CD4-positive, alpha-beta T cell (primary cell): ENCODE measurements at places on chromosomes 4 and X.

DNA sequence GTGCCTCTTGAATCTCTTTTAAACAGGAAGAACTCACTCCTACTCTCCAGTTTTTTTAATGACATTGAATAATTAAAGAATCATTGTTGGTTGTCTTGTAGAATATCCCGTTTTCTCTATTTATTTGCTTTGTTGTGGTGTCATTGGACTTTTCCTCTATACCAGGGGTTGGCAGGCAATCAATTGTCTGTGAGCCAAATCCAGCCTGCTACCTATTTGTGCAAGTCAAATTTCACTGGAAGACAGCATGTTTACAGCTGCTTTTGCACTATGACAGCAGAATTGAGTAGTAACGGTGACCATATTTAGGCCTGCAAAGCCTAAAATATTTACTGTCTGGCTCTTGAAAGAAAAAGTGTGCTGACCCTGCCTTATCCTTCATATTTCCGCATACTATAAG, 34.8 kb downstream of the POLA1 start:
- DNase-seq = no peak

- no peak for DNase-seq
These were observed 211.3 kb downstream of the ARHGAP10 start for GRCh38 chr4:147943159-147943638.

GRCh38 chr4:67581208-67581857, 22.8 kb downstream of the STAP1 start:
- DNase-seq = no peak

- DNase-seq = no peak
These were observed 30.4 kb downstream of the DRD5 start for GRCh38 chr4:9811806-9812205.

GRCh38 chrX:130829526-130830515, 73.2 kb downstream of the ENOX2 start:
- no peak for DNase-seq
